Left ventricle myocardium inferior (tissue), 1 donor: ENCODE measurements at places on chromosomes 12 and 14. TPM values are rescaled to one million over a fixed set of nuclear protein-coding genes. Genes with fewer than 3 reads are reported as not detected.

Gene KCNH5
- total RNA-seq, result not detected

Gene CMA1
- total RNA-seq, result 0.66 TPM

Gene PRR4
- total RNA-seq, result 1.2 TPM

Gene CFAP54
- total RNA-seq, result 0.16 TPM

Gene TAS2R43
- not detected for total RNA-seq

Gene ANG
- 3.7 TPM for total RNA-seq

Gene STON2
- total RNA-seq, result 8.3 TPM

Gene CLEC4D
- not detected for total RNA-seq

Gene ENDOU
- total RNA-seq, result 0.49 TPM

Gene OTOGL
- 0.27 TPM for total RNA-seq

- DNase-seq, result no peak
Measured at GRCh38 chr12:30910038-30910350, 16.6 kb upstream of the TSPAN11 start.

- no peak for DNase-seq
Measured at GRCh38 chr14:84991021-84991420, 538.9 kb upstream of the FLRT2 start.

DNA sequence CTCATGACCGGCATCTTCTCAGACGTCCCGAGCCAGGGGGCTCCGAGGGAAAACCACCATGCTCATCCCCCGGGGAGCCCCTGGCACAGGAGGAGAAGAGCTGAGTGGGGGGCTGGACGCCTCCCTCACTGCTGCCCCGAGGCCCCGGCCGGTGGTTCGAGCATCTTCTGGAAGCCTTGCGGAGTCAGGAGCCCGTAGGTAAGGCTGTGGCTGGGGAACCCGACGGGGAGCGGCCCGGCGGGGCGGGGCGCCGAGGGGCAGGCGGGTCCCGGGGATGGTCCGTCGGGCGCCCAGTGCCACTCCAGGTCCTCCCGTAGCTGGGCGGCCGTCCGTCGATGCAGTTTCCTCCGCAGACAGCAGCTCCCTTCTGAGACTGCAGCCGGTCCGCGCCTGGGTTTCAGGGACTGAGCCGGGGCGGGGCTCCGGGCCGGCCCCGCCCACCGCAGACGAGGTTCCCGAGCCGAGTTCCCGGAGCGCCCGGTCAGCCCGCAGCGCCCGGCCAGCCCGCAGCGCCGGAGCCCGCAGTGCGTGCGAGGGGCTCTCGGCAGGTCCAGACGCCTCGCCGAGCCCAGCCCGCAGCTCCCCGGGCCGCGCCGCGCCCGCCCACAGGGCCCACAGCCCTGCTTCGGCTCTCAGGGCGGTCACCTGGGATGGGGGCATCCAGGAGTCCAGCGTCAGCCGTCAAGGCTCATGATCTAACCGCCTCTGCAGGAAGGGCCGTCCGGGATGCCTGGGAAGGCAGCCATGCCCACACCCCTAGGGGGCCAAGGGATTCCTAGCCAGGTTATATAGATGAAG, at the start of gene PGF:
Gene PGF (minus strand): TSS at position 369 of the 798 bp plus-strand sequence. CDS start 355 bp downstream, at position 14.
- DNase-seq, result peak; percentile 75

DNA sequence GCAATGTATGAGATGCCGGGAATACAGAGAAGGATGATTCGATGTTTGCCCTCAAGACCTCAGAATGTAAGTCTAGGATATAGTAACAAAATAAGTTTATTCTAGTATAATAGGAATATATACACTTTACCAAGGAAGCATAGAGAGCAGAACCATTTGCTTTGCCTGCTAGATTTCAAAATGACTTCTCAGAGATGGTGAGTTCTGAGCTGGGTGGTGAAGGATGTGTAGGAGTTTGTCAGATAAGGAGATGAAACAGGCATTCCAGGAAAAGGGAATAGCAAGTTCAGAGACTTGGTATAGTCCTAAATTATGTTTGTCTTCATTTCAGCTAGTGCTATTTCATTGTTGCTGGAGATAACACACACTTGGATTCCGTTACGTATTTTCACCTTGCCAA, 655.9 kb downstream of the DIO2 start:
- no peak for DNase-seq

- DNase-seq, result peak; percentile 83
Measured at GRCh38 chr12:88580051-88580871, at the start of gene KITLG. Gene KITLG, minus strand, starts transcription at chr12:88580471. Its CDS starts 193 bp downstream, at chr12:88580278.

DNA sequence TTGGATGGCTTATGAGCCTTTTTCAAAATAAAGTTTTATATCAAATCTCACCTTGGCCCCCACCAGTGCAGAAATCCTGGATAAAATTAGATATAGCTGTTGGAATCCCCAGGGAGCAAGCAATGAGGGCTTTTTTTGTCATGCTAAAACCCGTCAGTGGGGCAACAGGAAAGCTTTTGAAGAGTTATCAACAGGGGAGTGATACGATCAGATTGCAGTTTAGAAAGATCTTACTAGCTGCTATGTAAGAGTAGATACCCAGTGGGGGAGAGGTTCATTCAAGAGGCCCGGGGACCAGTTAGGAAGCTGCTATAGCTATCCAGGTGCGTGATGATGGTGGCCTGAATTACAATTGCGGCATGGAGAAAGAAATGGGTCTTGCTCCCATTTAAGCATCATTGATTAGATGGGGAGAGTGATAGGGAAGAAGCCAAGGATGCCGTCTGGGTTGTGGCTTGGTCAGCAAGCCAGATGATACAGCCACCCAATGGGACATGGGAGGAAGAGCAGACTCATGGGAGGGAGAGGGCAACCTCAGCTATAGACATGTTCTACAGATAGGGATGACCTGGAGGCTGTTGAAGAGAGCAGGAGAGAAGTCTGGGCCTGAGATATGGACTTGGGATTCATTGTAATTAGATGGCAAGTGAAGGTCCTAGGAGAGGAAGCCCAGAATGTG, 272.4 kb downstream of the DPF3 start:
- no peak for DNase-seq

GRCh38 chr12:94663702-94664101, 13.3 kb upstream of the TMCC3 start:
- DNase-seq, result no peak

- DNase-seq, result no peak
Measured at GRCh38 chr14:104541905-104542465, 37.6 kb upstream of the C14orf180 start.

GRCh38 chr12:79298506-79298905, 392.3 kb downstream of the PAWR start:
- no peak for DNase-seq

- DNase-seq, result no peak
Measured at GRCh38 chr12:16634786-16635185, 28.8 kb upstream of the LMO3 start.

DNA sequence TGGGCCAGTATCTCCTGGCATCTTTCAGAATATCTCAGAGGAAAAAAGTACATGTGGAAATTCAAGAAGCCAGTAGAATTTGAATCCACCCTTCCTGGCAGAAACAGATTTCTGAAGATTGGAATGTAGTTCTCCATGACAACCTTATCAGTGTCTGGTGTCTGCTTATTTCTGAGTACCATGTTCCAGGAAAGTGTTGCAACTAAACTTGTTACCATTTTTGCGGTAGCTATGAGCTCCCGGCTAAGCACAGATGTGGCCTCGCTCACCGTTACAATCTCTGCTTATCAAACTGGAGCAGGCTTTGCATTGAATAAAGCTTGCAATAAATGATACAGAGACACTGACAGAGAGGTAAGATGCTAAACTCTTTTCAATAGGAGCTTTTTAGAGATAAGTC, 13.0 kb upstream of the ITPR2 start:
- no peak for DNase-seq

- no peak for DNase-seq
Measured at GRCh38 chr14:105563347-105563737, 37.0 kb downstream of the TMEM121 start.

DNA sequence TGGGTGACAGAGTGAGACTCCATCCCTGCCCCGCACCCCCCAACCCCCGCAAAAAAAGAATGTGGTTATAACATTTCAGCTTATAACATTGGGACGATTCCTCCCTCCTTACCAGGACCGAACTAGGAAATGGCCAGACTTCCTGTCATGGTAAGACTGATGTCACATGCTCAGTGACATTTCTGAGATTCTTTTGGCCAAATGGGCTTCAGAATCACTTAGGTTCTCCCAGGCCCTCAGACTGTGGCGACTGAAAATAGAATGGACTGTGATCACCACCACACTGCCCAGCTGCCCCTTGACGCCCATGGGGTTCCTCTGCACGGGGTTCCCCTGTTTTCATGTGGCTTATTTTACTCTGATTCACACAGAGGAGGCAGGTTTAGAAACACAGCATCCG, 115.0 kb upstream of the EVL start:
- DNase-seq, result no peak

GRCh38 chr14:30748343-30748742, 126.0 kb upstream of the COCH start:
- no peak for DNase-seq

DNA sequence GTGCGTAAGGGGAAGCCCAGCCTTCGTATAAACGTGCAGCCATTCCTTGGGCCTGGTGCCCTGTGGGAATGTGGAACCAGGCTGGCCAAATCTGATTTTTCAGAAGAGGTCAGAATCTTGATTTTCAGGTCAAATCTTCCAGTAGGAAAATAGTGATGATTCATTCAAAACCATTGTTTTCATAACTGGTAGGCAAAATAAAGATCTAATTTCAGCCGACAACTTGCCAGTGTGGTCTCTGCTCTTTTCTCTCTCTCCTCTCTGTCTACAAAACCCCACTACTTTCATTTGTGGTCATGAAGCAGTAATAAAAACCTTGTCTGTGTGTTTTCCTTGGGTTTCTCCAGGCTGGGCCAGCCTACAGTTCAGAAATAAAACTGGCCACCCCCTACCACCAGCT, 135.1 kb downstream of the RBM19 start:
- no peak for DNase-seq

DNA sequence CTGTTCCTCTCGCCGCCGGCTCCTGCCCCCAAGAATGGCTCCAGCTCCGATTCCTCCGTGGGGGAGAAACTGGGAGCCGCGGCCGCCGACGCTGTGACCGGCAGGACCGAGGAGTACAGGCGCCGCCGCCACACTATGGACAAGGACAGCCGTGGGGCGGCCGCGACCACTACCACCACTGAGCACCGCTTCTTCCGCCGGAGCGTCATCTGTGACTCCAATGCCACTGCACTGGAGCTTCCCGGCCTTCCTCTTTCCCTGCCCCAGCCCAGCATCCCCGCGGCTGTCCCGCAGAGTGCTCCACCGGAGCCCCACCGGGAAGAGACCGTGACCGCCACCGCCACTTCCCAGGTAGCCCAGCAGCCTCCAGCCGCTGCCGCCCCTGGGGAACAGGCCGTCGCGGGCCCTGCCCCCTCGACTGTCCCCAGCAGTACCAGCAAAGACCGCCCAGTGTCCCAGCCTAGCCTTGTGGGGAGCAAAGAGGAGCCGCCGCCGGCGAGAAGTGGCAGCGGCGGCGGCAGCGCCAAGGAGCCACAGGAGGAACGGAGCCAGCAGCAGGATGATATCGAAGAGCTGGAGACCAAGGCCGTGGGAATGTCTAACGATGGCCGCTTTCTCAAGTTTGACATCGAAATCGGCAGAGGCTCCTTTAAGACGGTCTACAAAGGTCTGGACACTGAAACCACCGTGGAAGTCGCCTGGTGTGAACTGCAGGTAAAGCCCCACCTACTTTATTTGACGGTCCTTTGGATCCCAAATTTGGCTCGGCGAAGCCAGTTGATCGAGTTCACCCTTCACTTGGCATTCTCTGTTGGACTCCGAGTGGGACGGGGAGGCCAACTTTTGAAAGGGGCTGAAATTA, 1.5 kb downstream of the WNK1 start:
- peak; percentile 50 for DNase-seq

GRCh38 chr12:60577607-60578006, 981.8 kb downstream of the SLC16A7 start:
- no peak for DNase-seq

DNA sequence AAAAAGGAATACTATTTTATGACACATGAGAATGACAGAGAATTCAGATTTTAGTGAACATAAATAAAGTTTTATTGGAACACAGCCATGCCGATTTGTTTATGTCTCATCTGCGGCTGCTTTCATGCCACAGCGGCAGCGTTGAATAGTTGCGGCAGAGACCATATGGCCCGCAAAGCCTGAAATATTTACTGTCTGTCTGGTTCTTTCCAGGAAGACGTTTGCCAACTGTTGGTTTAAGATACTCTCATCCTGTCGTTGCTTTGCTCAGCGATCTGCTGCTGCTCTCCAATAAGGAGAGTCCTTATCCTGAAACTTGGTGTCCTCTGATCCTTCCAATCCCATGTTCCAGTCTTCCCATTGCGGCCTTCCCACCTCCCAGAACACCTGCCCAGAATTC, 89.9 kb downstream of the SLC24A4 start:
- DNase-seq, result no peak

GRCh38 chr12:102652645-102653313, 172.4 kb upstream of the IGF1 start:
- no peak for DNase-seq

- no peak for DNase-seq
Measured at GRCh38 chr14:21042918-21043317, 756 bp downstream of the RNASE7 start.

DNA sequence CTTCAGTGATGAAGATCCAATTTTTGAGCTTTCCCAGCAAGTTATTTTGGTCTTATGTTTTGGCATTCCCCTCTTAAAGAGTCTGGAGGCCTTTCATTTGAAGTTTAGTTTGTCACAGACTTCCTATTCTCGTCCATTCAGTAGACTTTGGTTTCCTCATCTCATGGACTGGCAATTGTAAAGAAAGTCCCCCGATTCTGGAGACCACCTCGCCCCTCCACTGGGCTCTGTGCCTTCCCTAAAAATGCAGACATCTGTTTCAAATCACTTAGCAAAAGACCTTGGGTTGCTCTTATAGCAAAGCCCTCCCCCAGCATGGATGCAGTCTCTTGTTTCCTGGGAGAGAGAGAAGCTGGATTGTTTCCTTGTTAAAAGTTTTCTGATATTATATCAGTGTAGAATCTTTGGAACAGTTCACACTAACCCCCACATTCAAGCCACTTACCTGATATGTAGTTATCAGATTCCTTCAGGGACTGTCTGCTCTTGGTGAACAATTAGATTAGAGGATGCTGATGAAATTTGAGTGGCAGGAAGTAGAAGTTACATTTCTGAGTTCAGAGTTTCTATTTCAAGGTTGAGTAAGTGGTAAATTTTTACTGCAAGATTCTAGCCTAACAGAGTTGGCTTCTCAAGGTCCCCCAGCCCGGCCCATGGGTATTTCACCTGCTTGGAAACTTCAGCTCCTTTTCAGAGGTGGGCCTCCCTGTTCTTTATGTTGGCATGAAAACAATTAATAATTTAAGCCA, 56.3 kb downstream of the PLXNC1 start:
- no peak for DNase-seq

DNA sequence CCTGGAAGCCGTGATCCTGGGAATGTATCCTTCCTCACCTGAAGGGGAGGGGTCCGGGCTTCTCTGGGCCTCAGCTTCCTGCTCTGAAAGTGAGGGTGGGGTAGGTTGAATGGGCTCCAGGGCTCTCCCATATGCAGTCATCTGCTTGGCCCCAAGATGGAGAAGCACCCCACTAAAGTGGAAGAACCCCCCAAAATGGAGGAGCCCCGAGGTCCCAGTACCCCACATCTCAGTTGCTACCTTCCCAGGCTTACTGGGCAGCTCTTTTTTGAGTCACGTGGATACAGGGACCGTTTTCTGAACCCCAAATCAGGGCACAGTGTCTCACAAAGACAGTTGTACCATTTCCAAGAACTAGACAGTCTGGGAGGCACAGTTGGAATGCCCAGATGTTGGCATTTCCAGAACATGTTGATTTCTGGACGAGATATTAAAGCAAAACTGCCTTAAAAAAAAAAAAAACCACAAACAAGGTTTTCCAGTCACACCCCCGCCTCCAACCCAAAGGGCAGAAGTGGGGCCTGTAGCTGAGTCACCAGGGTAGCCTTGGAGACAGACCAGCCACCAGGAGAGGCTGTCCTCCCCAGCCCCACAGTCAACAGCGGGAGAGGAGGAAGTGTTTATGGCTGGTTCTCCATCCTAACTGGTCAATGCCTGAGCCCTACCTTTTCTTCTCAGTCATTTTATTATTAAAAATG, 12.1 kb downstream of the VASH1 start:
- DNase-seq, result peak; percentile 66
